ENCODE measurements at places on chromosomes 12 and 14. TPM values are rescaled to one million over a fixed set of nuclear protein-coding genes. Genes with fewer than 3 reads are reported as not detected.

DNA sequence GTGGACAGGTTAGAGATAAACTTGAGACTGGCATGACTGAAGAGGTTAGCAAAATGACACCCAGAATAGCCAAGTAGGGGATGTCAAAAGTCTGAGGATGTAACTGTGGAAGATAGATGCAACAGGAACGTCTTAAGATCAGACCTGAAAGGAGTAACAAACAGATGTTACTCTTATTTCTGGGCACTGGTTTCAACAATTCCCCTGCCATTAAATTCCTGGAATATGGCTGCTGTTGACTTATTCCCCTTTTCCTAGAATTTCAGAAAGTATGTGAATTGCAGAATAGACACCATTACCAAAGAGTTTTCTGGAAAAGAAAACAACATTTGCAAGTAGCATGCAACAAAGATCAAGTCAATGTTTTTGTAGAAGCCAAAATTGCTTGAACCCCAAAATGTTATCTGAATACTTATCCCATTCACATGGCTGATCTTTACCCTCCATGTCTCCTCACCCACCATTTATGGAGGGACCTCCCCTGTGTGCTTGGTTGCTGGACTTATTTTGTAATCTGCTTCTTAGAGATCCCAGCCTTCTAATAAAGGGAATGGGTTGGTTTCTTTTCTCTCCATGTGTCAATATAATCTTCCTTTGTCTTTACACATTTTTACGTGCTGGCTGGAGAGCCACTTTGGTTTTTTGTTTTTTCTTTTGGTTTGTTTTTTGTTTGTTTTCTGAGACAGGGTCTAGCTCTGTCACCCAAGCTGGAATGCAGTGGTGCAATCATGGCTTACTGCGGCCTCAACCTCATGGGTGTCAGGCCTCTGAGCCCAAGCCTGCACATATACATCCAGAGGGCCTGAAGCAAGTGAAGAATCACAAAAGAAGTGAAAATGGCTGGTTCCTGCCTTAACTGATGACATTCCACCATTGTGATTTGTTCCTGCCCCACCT lies 57.0 kb downstream of the BBS10 start:
- H3K27me3 ChIP-seq: no peaks in the 10 kb centered on the region
- H3K4me1 ChIP-seq: no peaks in the 10 kb centered on the region
- H3K4me3 ChIP-seq: no peak overlapping the region
- no peak for DNase-seq
- H3K36me3 ChIP-seq: no peaks in the 10 kb centered on the region

- DNase-seq: no peak
- H3K4me1 ChIP-seq: peaks cover 35% of the 10 kb centered on the region
- H3K27me3 ChIP-seq: no peaks in the 10 kb centered on the region
- no peak overlapping the region for H3K27ac ChIP-seq
- H3K4me3 ChIP-seq: no peak overlapping the region
Measured at GRCh38 chr12:27534060-27534764, 10.2 kb downstream of the PPFIBP1 start.

GRCh38 chr12:104457746-104458693 lies 1.3 kb downstream of the CHST11 start:
- no peaks in the 10 kb centered on the region for H3K27me3 ChIP-seq
- peak overlapping the region; percentile 9 for H3K27ac ChIP-seq
- H3K4me3 ChIP-seq: peak overlapping the region; percentile 57
- H3K36me3 ChIP-seq: no peaks in the 10 kb centered on the region

DNA sequence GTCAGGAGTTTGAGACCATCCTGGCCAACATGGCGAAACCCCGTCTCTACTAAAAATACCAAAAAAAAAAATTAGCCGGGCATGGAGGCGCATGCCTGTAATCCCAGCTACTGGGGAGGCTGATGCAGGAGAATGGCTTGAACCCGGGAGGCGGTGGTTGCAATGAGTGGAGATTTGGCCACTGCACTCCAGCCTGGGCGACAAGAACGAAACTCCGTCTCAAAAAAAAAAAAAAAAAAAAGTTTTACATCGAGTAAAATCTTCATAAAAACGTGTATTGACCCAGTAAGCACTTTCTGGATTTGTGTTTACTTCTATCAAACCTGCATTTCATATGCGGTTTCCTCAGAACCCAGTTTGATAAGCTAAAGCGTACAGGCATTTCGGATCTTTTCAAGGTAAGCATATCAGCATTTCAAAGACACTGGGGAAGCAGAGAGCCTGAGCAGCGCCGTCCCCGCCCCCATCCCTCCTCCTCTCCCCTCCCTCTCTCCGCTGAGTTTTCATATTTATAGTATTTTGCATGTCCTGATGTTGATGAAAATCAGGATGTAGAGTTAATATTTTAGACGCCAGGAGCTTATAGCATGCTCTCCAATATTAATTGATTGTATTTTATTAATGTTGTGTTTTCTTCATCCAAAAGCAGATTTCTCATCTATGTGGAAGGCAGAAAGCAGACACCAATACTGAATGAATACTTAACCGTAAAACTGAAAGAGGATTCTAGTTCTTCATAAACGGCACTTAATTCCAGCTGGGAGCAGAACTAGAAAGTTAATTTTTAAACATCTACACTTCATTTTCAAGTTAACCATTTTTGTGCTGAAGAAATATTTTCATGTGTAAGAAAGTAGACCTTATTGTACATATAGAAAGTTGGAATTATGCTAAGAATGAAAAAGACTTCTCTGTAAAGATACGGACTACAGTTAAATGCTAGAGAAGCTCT lies 9.2 kb upstream of the HIP1R start:
- peak overlapping the region; percentile 0 for H3K27ac ChIP-seq
- no peak for DNase-seq
- no peak overlapping the region for H3K4me3 ChIP-seq
- peaks cover 53% of the 10 kb centered on the region for H3K4me1 ChIP-seq
- H3K27me3 ChIP-seq: no peaks in the 10 kb centered on the region

- H3K36me3 ChIP-seq: no peaks in the 10 kb centered on the region
- DNase-seq: no peak
- H3K27ac ChIP-seq: no peak overlapping the region
- no peaks in the 10 kb centered on the region for H3K4me1 ChIP-seq
- no peaks in the 10 kb centered on the region for H3K27me3 ChIP-seq
- no peak overlapping the region for H3K4me3 ChIP-seq
Measured at GRCh38 chr12:84604551-84604950, 308.0 kb downstream of the SLC6A15 start.

DNA sequence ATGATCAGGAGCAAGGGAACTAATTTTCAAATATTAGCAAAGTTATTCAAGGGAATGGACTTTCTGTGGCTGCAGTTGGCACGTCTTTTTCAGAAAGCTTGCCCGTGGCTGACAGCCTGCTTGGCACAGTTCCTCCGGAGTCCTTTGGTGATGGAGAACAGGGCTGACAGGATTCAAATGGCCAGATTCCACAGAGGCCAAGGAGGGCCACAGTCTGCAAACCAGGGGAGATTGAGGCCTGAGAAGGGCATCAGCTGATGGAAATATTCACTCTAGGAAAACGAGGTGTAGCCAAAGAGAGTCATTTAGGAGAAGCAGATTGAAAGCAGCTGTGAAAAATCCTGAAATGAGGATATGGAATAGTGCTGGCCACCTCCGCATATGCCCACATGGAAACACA lies 178.3 kb downstream of the EMP1 start:
- no peak for DNase-seq
- no peak overlapping the region for H3K4me3 ChIP-seq
- no peaks in the 10 kb centered on the region for H3K27me3 ChIP-seq

- H3K27me3 ChIP-seq: no peaks in the 10 kb centered on the region
- DNase-seq: no peak
Measured at GRCh38 chr14:30990770-30991169, 34.7 kb upstream of the AP4S1 start.

DNA sequence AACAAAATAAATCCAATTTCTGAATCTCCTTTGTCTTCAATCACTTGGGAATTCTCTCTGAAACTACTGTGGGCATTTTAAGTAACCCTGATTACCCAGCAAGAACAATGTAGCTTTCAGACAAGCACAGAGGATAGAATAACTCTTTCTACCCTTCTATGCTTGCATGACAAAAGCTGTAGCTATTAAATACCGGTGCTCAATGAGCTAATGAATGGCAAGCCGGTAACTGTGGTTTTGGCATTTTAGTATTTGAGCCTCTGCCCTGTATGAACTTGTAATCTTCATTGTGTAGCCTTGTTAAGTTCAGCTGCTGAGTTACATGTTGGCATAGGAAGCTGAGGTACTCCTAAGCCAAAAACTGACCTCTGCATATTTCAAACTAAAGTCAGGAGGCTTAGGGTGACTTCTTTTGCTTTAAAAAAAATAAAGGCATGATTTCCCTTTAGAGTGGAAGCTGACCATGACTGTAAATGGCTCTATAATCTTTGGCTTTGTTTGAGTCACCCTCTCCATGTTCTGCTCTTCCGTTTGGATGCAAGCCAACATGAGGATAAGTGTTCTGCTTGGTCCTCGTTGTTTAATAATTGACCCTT lies 171.0 kb upstream of the HIF1A start:
- peaks cover 76% of the 10 kb centered on the region for H3K4me1 ChIP-seq
- no peaks in the 10 kb centered on the region for H3K27me3 ChIP-seq
- no peak overlapping the region for H3K4me3 ChIP-seq
- no peaks in the 10 kb centered on the region for H3K36me3 ChIP-seq

DNA sequence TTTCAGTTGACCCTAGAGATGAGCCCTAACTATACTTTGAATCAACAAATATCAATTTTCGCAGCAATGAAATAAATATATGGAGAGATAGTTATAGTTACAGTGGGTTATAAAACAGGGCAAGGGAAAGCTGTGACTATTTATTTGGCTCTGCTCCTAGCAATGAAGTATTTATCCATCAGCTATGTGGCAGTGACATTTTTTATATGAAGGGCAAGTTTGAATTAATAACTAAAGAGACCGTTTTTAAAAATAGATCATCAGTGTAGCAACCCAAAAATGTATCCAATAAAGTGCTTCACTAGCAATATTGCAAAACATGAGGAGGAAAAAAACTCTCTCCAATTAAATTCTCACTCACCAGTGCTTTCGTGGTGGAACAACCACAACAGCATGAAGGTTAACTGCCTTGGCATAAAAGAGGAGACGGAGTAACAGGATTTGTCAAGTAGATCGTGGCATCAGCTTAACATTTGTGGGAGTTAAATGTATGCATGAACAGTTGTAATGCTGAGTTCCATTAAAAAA lies 58.1 kb upstream of the NUDT4 start:
- DNase-seq: no peak
- H3K4me1 ChIP-seq: peaks cover 3% of the 10 kb centered on the region
- H3K36me3 ChIP-seq: no peaks in the 10 kb centered on the region

The POTEG gene
- not detected for total RNA-seq

The CD4 gene
- total RNA-seq: 5.2 TPM

The IL22 gene
- not detected for total RNA-seq

The PMEL gene
- 2.6 TPM for total RNA-seq
